ENCODE measurements at places on chromosomes 1 and 21. TPM values are rescaled to one million over a fixed set of nuclear protein-coding genes. Genes with fewer than 3 reads are reported as not detected.

DNA sequence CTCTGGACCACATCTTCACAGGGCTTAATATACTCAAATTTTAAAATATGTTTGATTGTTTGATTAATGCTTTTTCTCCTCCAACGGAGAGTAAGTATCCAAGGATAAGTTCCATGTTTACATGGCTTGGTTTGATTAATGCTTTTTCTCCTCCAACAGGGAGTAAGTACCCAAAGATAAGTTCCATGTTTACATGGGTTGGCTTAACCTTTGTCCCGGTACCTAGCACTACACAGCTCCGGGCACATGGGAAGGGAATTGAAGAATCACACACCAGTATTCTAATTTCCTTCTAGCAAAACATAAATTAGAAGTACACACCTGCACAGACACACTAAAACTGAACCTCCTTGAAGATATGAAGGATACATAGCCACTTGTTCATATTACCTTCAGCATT is 77.5 kb downstream of the ARID4B start:
- no peaks in the 10 kb centered on the region for H3K27me3 ChIP-seq
- DNase-seq = no peak
- peaks cover 28% of the 10 kb centered on the region for H3K4me1 ChIP-seq
- no peak overlapping the region for H3K27ac ChIP-seq
- no peak overlapping the region for H3K4me3 ChIP-seq

DNA sequence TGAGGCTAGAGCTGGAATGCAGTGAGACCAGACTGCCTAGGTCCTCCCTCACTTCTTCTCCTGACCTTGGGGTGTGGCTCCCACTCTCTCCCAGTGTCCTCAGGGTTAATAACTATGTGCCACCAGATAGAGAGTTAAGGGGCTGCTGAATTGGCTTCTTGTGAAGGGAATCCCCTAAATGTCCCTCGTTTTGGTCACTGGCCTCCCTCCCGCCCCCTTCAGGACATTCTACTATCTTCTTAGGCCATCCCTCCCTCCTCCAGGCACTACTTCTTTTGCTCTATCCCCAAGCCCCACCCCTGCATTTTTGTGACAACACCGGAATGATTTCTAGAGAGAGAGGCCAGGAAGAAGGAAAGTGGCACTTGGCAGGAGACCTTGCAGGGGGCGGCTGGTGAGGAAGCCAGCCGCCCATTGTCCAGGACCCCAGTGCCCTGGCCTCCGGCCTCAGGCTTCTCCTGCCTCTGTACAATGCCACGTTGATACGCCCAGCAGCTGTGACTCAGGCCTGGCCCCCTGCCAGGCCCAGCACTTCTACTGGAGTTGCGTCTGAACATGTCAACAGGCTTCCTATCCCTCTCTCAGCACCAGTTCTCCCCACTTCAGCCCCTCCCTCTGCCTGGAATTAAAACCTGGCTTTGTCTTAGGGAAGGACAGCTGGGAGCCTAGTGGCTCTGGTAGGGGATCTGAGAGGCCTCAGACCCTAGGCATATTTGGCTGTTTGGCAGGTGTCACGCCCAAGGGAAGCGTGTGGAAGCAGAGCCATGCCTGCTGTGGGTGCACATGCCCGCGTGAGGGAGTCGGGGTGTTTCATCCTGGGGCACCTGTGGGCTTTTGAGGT is 9.1 kb downstream of the LMNA start:
- H3K4me3 ChIP-seq = peak overlapping the region; percentile 56
- H3K27ac ChIP-seq = peak overlapping the region; percentile 66
- H3K4me1 ChIP-seq = peaks cover 79% of the 10 kb centered on the region
- no peaks in the 10 kb centered on the region for H3K27me3 ChIP-seq

The GPR52 gene
- 0.33 TPM for total RNA-seq

The RIMKLA gene
- 3.2 TPM for total RNA-seq
